Natural killer cell (primary cell): ENCODE measurements at places on chromosomes 12 and 14.

GRCh38 chr12:131872154-131873051, 22.0 kb upstream of the ULK1 start:
- no peak for DNase-seq

DNA sequence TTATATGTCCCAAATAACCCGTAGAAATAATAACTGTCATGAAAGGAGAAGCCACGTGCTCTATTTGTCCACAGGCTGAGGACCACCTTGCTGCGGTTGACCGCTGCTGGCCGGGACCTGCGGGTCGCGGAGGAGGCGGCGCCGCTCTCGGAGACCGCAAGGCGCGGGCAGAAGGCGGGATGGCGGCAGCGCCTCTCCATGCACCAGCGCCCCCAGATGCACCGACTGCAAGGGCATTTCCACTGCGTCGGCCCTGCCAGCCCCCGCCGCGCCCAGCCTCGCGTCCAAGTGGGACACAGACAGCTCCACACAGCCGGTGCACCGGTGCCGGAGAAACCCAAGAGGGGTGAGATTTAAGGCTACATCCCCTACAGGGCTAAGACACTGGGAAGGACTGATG, 21.0 kb downstream of the RPGRIP1 start:
- peak; percentile 50 for DNase-seq

DNA sequence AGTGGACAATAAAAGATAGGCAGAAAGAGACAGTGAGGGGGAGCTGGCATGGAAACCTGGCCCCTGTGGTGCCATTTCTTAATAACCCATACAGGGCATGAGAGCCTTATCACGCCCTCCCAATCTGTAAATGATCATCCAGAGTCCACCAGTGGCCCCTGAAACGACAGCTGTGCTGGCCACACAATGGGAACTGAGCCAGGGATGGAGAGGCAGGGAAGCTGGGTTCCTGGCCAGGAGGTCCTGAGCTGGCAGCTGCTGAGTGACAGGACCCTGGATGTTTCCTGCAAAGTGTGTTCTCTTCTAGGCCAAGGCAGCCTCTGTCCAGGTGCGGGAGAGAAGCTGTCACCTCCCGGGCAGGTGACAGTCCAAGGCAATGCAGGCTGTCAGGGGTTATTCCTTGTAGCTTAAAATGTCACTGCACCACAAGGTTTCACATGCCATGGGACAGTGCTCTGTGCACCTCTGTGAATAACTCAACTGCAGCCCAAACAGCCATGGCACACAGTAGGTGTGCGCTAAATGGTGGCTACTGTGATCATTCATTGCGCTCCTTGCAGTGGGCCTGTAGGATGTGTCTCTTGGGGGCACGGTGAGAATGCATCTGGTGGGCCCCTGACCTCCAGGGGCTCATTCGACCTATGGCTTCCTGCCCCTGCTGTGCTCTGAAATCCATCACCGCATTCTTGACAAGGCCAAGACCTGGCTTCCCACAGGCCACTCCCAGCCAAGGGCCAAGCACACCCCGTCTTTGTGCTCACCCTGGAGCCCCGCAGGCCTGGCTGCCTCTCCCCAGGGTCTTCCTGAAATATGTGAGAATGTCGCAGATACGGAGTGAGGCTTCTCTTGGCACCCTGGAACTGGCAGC, 46.3 kb upstream of the BCL11B start:
- no peak for DNase-seq

DNA sequence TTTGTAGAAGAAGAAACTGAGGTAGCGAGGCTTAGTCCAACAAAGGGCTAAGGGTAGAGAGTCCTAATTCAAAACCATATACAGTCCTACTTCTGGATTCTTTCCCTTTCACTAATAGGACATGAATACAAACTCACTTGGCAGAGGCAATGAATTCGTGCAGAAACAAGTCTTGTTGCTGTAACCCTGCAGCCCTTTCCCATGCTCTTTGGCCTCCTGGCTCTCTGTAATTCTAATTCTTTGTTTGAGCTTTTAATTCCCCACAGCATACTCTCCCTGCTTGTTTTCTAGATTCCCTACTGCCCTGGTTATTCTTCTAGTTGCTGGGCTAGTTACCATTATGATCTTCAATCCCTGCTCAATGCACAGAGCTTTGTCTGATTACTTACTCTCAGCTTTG, 381.4 kb downstream of the ETNK1 start:
- DNase-seq: no peak

DNA sequence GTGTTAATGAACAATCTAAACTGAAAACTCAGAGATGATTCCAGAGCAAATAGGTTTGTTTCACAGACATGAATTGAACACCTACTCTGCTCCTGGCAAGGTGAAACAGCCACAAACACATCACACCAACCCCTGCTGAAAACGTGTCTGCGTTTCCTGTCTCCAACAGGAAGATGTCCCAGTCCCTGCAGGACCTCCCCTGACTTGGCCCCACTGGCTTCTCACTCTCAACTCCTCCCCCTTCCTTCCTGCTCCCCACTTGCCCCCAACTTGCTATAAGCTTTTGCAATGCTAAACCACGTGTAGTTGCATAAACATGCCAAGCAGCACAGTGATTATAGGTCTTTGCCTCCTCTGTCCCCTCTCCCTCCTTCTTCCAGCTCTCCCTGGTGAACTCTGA, 567.6 kb downstream of the BCL11B start:
- peak; percentile 21 for DNase-seq

DNA sequence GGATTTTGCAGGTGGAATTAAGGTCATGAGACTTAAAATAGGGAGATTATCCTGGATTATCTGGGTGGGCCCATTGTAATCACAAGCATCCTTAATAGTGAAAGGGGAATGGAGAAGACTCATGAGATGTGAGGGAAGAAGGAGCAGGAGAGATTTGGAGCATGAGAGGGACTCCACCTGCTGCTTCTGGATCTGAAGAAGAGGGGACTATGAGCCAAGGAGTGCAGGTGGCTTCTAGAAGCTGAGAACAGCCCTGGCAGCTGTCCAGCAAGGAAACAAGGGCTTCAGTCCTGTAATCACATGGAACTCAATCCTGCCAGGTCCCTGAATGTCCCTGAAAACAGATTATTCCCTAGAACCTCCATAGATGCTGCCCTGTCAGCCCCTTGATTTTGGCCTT, 67.8 kb downstream of the PELI2 start:
- no peak for DNase-seq

GRCh38 chr12:52199294-52199919, 7.6 kb upstream of the KRT80 start:
- no peak for DNase-seq

GRCh38 chr14:96037891-96038557, 1.1 kb upstream of the C14orf132 start:
- no peak for DNase-seq

- DNase-seq: no peak
These were observed 6.2 kb downstream of the EIF2S3B start for GRCh38 chr12:10511756-10512355.

- DNase-seq: no peak
These were observed 33.9 kb downstream of the STON2 start for GRCh38 chr14:81366214-81366613.

- no peak for DNase-seq
These were observed 203.5 kb upstream of the G2E3 start for GRCh38 chr14:30355431-30355913.

- DNase-seq: no peak
These were observed 761.5 kb downstream of the GALC start for GRCh38 chr14:87231336-87232026.
